ENCODE measurements at places on chromosomes 5 and 9. TPM values are rescaled to one million over a fixed set of nuclear protein-coding genes. Genes with fewer than 3 reads are reported as not detected.
A peak's percentile ranks its signal among the peaks of the same experiment; 100 is the strongest.

The PCDHGA11 gene
- polyA plus RNA-seq, result 3.0 TPM

The TBCA gene
- 299 TPM for polyA plus RNA-seq

The HTR1A gene
- polyA plus RNA-seq, result not detected

The CDH12 gene
- 4.1 TPM for polyA plus RNA-seq

The N4BP3 gene
- 24.1 TPM for polyA plus RNA-seq

The THBS4 gene
- 711 TPM for polyA plus RNA-seq

The SPOUT1 gene
- polyA plus RNA-seq, result 32.6 TPM

The OMD gene
- polyA plus RNA-seq, result 6.3 TPM

The CNTRL gene
- 24.6 TPM for polyA plus RNA-seq

The C5orf58 gene
- polyA plus RNA-seq, result not detected

GRCh38 chr9:96177005-96177718, 124.8 kb downstream of the HSD17B3 start:
- H3K4me3 ChIP-seq, result no peak overlapping the region
- H3K27ac ChIP-seq, result no peak overlapping the region
- peaks cover 13% of the 10 kb centered on the region for H3K4me1 ChIP-seq
- no peaks in the 10 kb centered on the region for H3K36me3 ChIP-seq

DNA sequence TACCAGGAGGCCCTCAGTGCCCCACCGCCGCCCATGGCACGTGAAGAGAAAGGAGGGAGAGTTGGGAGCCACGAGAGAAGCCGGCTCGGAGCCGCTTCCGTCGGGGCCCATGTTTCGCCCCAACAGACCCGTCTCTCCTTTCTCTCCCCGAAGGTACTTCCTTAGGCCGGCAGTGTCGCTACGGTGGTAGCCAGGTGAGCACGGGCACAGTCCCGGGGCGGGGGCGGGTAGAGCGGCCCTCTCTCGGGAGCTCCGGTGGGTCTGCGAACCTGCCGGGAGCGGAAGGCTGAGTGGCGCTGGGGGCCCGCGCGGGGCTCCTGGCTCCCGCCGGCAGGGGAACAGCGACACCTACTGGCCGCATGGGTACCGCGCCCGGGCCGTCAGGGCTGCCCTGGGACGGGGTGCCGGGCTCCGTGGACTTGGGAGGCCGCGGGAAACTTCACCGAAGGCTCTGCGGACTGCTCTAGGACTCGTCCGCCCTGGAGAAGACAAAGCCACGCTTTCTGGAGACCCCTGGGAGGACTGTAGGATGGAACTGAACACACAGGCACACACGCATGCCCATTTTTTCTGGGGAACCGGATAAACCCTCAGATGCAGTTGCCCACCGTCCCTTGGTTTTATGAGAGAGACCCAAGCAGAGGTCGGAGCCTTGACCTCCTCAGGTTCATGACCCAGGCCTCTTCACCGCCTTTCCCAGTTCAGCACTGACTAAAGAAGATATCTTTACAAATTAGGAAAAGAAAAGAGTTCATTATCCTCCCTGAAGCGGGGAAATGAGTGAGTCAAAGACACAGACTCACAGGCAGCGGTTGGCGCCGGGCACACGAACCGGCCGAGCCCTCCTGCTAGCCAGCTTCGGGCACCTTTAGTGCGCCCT, 202.5 kb downstream of the MEF2C start:
- peaks cover 24% of the 10 kb centered on the region for H3K4me1 ChIP-seq
- H3K36me3 ChIP-seq, result no peaks in the 10 kb centered on the region
- H3K4me3 ChIP-seq, result peak overlapping the region; percentile 6
- DNase-seq, result peak; percentile 57

- no peak for DNase-seq
- no peak overlapping the region for H3K4me3 ChIP-seq
- H3K27ac ChIP-seq, result no peak overlapping the region
Measured at GRCh38 chr5:82692826-82693225, 384.4 kb downstream of the TMEM167A start.

- H3K27me3 ChIP-seq, result peaks cover 2% of the 10 kb centered on the region
- H3K27ac ChIP-seq, result no peak overlapping the region
- no peak for DNase-seq
- no peaks in the 10 kb centered on the region for H3K4me1 ChIP-seq
Measured at GRCh38 chr5:22855824-22856223, 2.7 kb upstream of the CDH12 start.

DNA sequence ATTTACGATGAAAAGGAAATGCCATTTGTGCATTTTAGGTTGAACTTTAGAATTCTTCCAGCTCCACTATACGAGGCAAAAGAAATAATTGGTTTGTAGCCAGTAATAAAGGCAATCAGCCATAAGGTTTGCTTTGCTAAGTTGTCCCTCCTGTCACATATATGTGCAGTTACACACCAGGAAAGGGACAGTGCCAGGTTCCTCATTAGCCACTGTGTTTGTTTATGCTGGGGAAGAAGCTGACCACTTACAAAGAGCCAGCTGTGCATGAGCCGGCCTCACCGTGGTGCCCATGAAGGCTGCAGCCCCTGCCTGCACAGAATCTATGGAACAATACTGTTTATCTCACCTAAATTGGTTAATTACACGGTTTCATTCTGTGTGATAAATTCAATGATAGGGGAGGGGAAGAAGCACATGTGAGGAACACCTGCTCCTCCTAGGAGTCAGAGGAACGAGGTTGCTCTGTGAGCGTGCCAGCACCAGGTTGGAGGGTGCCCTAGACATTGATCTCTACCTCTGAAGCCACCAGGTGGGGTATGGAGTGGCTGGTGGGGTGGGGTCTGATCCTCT, 173.8 kb upstream of the DAP start:
- DNase-seq, result no peak
- no peaks in the 10 kb centered on the region for H3K36me3 ChIP-seq
- no peaks in the 10 kb centered on the region for H3K4me1 ChIP-seq
- H3K4me3 ChIP-seq, result no peak overlapping the region

DNA sequence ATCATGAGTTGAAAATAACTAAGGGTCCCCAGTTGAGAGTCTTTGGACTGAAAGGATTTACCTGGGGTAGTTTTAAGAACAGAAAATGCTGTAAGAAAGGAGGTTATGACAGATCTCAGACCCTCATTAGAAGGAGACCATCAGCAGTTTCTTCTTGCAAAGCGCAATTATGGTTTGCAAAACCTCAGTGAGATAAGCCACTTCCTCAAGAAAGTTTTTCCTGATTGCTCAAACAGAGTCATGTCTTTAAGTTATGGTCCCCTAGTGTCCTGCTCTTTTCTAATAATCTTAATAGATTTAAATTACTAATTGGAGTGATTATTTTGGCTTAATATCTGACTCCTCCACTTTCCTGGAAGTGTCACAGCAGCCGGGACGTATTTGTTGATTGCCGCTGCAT, 293.2 kb upstream of the KLF4 start:
- no peaks in the 10 kb centered on the region for H3K36me3 ChIP-seq
- H3K27ac ChIP-seq, result no peak overlapping the region
- no peak for DNase-seq

- no peak overlapping the region for H3K4me3 ChIP-seq
- DNase-seq, result peak; percentile 33
- H3K27ac ChIP-seq, result no peak overlapping the region
- peaks cover 4% of the 10 kb centered on the region for H3K4me1 ChIP-seq
- no peaks in the 10 kb centered on the region for H3K27me3 ChIP-seq
Measured at GRCh38 chr5:72125941-72126620, 18.8 kb downstream of the MAP1B start.

GRCh38 chr5:3377176-3377575, 218.5 kb upstream of the IRX1 start:
- DNase-seq, result no peak
- no peaks in the 10 kb centered on the region for H3K36me3 ChIP-seq
- H3K27me3 ChIP-seq, result peaks cover 3% of the 10 kb centered on the region
- H3K27ac ChIP-seq, result no peak overlapping the region

- H3K4me3 ChIP-seq, result no peak overlapping the region
- no peaks in the 10 kb centered on the region for H3K27me3 ChIP-seq
- no peak overlapping the region for H3K27ac ChIP-seq
- no peaks in the 10 kb centered on the region for H3K36me3 ChIP-seq
- H3K4me1 ChIP-seq, result peaks cover 4% of the 10 kb centered on the region
- DNase-seq, result no peak
Measured at GRCh38 chr5:64773533-64773932, 4.8 kb downstream of the CWC27 start.

GRCh38 chr5:79235261-79235633, 684 bp upstream of the JMY start:
- H3K4me3 ChIP-seq, result peak overlapping the region; percentile 71
- peaks cover 13% of the 10 kb centered on the region for H3K4me1 ChIP-seq

DNA sequence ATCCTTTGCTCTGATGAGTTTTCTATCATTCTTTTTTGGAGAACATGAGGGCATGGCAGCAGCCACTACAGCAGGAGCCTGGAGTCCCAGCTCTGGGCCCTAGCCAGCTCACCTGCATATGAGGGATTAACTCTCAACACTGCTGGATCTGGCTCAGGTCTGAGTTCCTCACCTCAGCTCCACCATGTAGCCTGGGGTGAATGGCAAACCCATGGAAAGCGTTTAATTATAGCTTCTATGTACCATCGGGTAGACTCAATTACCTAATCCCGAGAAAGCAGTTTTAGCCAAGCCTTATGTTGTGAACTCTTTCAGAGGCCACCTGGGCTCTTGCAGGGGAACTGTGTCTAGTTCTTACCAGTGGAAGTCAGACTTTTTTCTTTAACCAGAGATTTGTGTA, 3.9 kb upstream of the S100Z start:
- no peaks in the 10 kb centered on the region for H3K36me3 ChIP-seq
- no peak for DNase-seq
- H3K27ac ChIP-seq, result no peak overlapping the region
- H3K27me3 ChIP-seq, result no peaks in the 10 kb centered on the region
- H3K4me1 ChIP-seq, result no peaks in the 10 kb centered on the region

DNA sequence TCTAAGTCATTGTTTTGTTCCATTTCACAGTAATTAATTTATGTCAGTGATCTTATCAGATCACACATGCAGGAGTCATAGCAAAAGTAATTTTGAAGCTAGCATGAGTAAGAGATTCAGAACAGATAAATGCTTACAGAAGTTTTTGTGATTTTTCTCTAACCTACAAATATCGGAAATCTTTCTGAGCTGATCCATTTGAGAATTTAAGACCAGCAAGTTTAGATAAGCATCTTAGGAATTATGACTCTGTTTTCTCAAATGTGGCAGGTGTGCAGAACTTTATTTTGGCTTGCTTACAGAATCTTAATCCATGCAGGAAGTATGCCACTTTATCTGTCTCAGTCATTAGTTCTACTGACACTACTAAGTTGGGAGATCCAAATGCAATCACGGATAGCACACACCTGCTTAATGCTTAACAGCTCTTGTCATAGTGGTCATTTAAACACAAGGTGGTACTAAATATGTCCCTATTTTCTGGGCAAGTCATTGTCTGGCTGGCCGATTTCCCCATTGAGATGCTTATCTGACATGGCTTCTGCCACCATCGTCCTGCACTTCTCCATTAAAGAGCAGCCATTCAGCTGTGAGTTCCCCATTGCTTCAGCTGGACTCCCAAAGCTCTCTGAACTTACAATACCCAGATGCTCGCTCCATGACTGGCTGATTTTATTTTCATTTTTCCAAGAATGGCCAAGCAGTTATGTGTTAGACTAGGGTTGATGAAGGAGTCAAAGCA, 305.4 kb upstream of the NUDT12 start:
- H3K4me3 ChIP-seq, result no peak overlapping the region
- H3K36me3 ChIP-seq, result no peaks in the 10 kb centered on the region

DNA sequence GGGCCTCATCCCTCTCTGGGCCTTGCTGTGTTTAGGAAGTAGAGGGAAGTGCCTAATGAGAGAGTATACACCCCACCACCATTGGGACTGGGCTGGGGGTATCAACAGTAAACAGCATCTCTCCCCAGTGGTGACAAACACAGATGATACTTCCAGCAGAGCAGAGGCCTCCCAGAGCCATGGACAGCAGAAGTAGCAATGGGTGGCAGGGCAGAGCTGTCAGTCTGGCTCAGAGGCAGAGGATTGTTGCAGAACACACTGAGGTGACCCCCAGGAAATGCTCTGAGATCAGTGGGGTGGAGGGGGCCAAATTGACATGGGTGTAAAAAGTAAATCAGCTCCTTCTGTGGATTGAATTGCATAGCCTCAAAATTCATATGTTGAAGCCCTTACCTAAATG, 12.1 kb upstream of the P4HA2 start:
- peaks cover 8% of the 10 kb centered on the region for H3K4me1 ChIP-seq
- no peak for DNase-seq
- H3K36me3 ChIP-seq, result no peaks in the 10 kb centered on the region
- no peak overlapping the region for H3K27ac ChIP-seq

- H3K36me3 ChIP-seq, result no peaks in the 10 kb centered on the region
- no peaks in the 10 kb centered on the region for H3K4me1 ChIP-seq
- peak; percentile 74 for DNase-seq
- H3K4me3 ChIP-seq, result no peak overlapping the region
Measured at GRCh38 chr9:70672161-70672649, 257.7 kb upstream of the KLF9 start.

DNA sequence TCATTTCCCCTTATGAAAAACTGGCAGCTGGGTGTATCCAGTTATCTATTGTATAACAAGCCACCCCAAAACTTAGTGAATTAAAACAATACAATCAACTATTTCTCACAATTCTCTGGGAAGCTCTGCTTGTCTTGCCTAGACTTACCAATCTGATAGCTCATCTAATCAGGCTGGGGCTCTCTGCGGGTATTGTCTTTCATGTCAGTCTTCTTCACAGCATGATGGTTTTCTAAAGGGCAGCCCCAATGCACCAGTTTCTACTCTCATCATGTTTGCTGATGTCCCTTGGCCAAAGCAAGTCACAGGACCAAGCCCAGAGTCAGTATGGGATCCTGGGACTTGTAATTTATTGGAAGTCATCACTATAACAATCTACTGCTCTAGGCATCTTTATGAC, 433.5 kb downstream of the KIAA0825 start:
- no peaks in the 10 kb centered on the region for H3K36me3 ChIP-seq
- H3K27me3 ChIP-seq, result no peaks in the 10 kb centered on the region

GRCh38 chr9:506281-506680, 291.6 kb downstream of the DOCK8 start:
- H3K27me3 ChIP-seq, result peaks cover 17% of the 10 kb centered on the region
- H3K36me3 ChIP-seq, result no peaks in the 10 kb centered on the region
- peaks cover 15% of the 10 kb centered on the region for H3K4me1 ChIP-seq
- H3K4me3 ChIP-seq, result no peak overlapping the region
- H3K27ac ChIP-seq, result no peak overlapping the region
- no peak for DNase-seq

DNA sequence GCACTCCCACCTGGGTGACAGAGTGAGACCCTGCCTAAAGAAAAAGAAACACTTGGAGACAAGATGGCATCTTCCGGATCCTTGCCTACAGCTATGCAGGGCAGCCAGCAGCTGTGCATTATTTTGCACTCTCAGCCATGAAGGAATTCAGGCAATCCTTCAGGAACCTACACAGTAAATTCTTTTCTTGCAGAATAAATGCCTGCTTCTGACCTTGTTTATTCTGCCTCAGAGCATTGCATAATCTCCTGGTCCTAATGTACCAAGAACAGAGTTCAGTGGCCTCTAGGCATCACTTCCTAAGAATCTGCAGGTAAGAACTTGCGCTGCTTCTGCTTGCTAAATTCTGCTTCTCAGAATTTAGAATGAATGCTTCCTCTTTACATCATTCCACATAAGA, 16.8 kb downstream of the GLDC start:
- DNase-seq, result no peak
- no peaks in the 10 kb centered on the region for H3K36me3 ChIP-seq
- H3K27me3 ChIP-seq, result no peaks in the 10 kb centered on the region
- H3K4me3 ChIP-seq, result no peak overlapping the region
- no peaks in the 10 kb centered on the region for H3K4me1 ChIP-seq

GRCh38 chr5:132354381-132355139, 14.9 kb upstream of the SLC22A5 start:
- DNase-seq, result peak; percentile 35
- H3K27me3 ChIP-seq, result no peaks in the 10 kb centered on the region
- no peak overlapping the region for H3K4me3 ChIP-seq
- H3K36me3 ChIP-seq, result peaks cover 4% of the 10 kb centered on the region
- H3K27ac ChIP-seq, result no peak overlapping the region
- H3K4me1 ChIP-seq, result no peaks in the 10 kb centered on the region

- no peak overlapping the region for H3K27ac ChIP-seq
- no peak for DNase-seq
- no peaks in the 10 kb centered on the region for H3K36me3 ChIP-seq
Measured at GRCh38 chr5:144318460-144318859, 147.8 kb downstream of the KCTD16 start.
